NCI-H1092 treated with DMSO at 0.1 percent for 48 hours (cell line): ENCODE measurements at places on chromosomes 7 and 10.

GRCh38 chr7:129746857-129747529, 135.5 kb downstream of the NRF1 start:
- no peak for DNase-seq

- DNase-seq, result no peak
Observed at GRCh38 chr10:4059471-4060138, 274.6 kb upstream of the KLF6 start.

DNA sequence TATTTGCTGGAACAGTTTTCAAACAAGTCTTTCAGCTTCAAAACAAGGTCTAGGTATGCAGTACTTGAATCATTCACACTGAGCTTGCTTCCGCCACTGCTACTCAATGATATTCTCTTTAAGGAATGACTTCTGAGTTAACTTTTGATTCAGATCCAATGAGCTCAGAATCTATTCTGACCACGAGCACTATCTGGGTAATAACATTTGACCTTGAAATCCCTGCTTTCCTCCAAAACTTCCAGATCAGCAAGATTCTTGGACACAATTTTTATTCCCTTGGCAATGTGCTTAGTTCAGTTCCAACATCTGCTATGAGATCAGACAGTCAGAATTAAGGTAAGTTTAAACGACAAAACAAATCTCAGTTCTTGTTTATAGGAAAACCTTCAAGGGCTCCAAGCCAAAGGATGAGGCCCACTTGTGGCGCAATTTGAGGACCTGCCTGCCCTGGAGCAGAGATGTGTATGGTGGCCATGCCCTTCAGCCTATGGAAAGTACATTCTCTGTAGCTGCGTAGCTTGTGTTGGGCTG, 87.2 kb downstream of the RNF216 start:
- no peak for DNase-seq

DNA sequence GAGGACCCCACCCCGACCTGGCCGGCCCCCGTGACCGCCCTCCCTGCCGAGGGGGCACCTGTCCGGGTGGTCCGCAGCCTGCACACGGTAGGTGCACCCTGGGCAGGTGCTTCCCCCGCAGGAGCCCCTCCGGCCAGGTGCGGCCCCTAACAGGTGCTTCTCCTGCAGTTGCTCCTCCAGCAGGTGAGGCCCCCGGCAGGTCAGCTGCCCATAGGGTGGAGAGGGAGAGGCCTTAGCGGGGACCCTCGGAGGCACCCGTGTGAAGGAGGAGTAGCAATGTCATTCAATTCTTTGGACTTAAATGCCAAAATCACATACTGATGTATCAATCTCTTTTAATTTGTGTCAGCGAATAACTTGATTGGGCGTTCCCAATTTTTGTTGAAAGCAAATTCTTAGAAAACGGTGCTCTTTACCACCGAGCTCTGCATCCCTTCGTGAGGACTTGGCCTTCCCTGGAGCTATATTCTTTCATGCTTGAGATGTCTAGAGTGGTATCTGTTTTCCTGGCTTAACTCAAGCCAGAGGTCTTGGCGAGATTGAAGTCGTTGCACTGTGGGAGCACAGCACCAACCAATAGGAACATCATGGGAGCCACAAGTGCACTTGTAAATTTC, 738 bp upstream of the NCAPG2 start:
- DNase-seq, result peak; percentile 30

GRCh38 chr7:78489476-78490240, 691.1 kb downstream of the PHTF2 start:
- peak; percentile 70 for DNase-seq

- no peak for DNase-seq
Observed at GRCh38 chr10:132037676-132037975, 28.1 kb upstream of the JAKMIP3 start.

DNA sequence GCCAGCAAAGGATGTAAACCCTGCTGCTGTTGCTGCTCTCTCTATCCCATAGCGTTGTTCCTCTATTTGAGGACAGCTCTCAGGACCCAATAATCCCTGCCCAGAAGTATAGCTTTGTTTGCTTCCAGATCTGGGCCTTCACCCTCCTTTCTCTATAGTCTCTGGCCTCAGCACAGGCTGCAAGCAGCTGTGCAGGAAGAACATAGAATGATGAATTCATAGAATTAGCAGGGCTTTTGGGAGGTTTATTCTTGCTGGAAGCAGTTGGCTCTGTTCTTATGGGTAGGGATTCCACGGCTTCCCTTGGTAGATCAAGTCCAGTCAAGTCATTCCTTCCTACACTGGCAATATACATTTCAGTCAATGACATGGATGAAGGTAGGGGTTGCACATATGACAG, 354.7 kb downstream of the HPSE2 start:
- DNase-seq, result no peak
